ENCODE measurements at places on chromosomes 1 and 21. TPM values are rescaled to one million over a fixed set of nuclear protein-coding genes. Genes with fewer than 3 reads are reported as not detected.

The MIA3 gene
- polyA plus RNA-seq: 33.4 TPM

The SYNC gene
- polyA plus RNA-seq: not detected

The LYPD8 gene
- not detected for polyA plus RNA-seq

The C21orf91 gene
- polyA plus RNA-seq: 7.3 TPM

The KCNJ15 gene
- polyA plus RNA-seq: not detected

The SMYD2 gene
- 5.8 TPM for polyA plus RNA-seq

The LCE2C gene
- not detected for polyA plus RNA-seq

The LRRC38 gene
- polyA plus RNA-seq: not detected

The HSD3B1 gene
- not detected for polyA plus RNA-seq

The PGBD5 gene
- 3.9 TPM for polyA plus RNA-seq

The DENND1B gene
- polyA plus RNA-seq: 4.3 TPM

The LZIC gene
- 22.3 TPM for polyA plus RNA-seq

The CDC20 gene
- polyA plus RNA-seq: 207 TPM

The SPATA21 gene
- polyA plus RNA-seq: not detected

The LCE6A gene
- not detected for polyA plus RNA-seq

The CSF3R gene
- polyA plus RNA-seq: not detected
